ENCODE measurements at places on chromosomes 7 and 10.

GRCh38 chr10:67520924-67521520, 175.0 kb downstream of the CTNNA3 start:
- peak; percentile 12 for DNase-seq

- no peak for DNase-seq
These were observed 57.9 kb downstream of the ZNF22 start for GRCh38 chr10:45058580-45058979.

DNA sequence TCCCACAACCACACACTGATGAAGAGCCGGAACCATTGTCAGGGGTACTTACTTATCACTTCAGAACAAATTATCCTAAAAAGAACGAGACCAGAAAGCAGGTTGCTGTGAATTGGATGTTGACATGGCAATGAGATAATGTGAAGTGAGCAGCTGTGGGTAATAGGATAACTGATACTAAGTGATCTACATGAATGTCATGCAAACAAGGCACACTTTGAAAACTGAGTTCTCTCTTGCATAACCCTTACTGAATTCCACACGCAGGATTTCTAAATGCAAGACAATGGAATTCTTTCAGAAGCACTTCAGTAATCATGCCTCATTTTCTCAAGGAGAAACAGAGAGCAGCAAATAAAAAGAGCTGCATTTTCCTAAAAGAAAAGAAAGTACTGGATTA, 242.5 kb upstream of the TMEM229A start:
- no peak for DNase-seq

- no peak for DNase-seq
These were observed 2.0 kb upstream of the TBXAS1 start for GRCh38 chr7:139827042-139827441.

- no peak for DNase-seq
These were observed 130.6 kb upstream of the SLC26A5 start for GRCh38 chr7:103576641-103577040.

GRCh38 chr7:136214356-136214755, 237.2 kb upstream of the MTPN start:
- no peak for DNase-seq

GRCh38 chr7:129843365-129843898, 109.3 kb downstream of the UBE2H start:
- DNase-seq: no peak

DNA sequence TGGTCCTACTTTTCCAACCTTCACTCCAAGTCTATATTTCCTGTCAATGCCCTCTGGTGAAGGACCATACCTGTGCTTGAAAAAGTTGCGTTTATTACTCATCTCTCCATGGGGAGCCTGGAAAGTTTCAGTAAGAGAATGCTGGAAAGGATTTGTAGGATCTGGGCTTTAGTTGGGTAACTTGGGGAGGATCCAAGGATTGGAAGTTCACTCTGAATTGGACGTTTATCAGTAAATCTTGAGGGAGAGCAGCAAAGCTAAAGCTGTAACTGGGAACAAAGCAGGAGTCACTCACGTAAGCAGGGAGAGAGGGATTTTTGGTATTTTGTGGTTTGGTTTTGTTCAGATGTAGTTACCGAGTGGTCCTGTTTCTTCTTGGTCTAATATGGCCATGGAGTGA, 51.4 kb upstream of the NPVF start:
- DNase-seq: no peak

DNA sequence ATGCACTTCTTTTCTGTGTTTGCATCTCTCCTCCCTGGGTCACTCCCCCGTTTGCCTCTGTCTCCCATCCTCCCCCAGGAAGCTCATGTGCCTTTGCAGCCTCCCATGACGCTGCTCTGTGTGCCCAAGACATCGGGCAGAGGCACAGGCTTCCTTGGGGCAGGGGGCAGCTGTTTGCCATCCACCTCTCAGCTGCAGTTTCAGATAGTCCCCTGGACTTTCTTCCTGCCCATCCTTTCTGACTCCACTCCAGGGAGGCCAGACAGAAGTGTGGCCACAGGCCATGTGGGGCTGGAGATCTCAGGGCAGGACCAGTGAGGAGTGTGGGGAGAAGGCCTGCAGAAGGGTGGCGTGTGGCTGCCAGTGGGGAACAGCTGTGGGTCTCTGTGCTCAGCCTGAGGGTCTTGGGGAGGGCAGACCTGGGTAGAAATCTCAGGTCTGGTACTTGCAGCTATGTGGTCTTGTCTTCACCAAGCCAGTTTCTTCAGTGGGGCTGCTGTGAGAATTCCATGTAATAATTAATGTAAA, 10.6 kb upstream of the SAMD8 start:
- no peak for DNase-seq

GRCh38 chr7:100516135-100516812, 22.7 kb upstream of the AGFG2 start:
- DNase-seq: peak; percentile 82

- no peak for DNase-seq
These were observed 450.2 kb upstream of the GALNT17 start for GRCh38 chr7:70681469-70682350.

GRCh38 chr10:22110761-22111160, 107.1 kb downstream of the EBLN1 start:
- DNase-seq: no peak

- no peak for DNase-seq
These were observed 1342.6 kb downstream of the REEP3 start for GRCh38 chr10:64863836-64864235.

DNA sequence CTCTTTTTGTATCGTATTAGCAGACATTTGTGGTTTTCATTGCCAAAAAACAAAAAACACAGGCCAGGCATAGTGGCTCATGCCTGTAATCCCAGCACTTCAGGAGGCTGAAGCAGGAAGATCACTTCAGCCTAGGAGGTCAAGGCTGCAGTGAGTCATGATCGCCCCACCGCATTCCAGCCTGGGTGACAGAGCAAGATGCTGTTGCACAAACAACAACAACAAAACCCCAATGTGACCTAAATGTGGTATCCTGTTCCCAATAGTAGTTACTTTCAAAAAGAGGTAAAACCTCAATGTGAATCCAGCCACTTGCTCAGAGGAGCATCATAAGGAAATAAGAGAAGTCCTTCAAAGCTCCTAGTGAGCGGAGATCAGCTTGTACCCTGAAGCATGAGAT, 45.8 kb upstream of the SKAP2 start:
- peak; percentile 70 for DNase-seq

GRCh38 chr10:116796910-116797513, 52.3 kb upstream of the ENO4 start:
- DNase-seq: peak; percentile 6

- no peak for DNase-seq
These were observed 10.5 kb downstream of the FAM53B start for GRCh38 chr10:124733571-124734245.

GRCh38 chr7:83347945-83348444, 185.3 kb upstream of the PCLO start:
- DNase-seq: peak; percentile 88

Data from NCI-H226 (cell line).